ENCODE measurements at places on chromosomes 16 and 17.
A peak's percentile ranks its signal among the peaks of the same experiment; 100 is the strongest.

- DNase-seq = no peak
These were observed 29.3 kb downstream of the GINS3 start for GRCh38 chr16:58421529-58421928.

DNA sequence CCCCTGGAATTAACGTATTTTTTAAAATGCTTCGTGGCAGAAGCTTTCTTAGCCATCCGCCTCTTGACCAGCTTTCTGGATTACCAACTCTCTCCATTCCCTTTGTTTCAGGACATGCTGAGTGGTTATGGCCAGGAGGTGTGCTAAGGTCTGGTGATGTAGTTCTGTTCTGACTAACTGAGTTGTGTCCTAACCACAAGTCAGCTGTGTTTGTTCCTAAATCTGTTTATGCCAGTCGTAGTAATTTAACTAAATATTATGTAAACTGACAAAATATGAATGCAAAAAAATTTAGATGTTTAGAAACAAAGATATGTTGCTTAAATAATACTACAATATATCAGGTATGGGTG is 61.6 kb downstream of the MRTFB start:
- no peak for DNase-seq

GRCh38 chr17:82679586-82680465 is 18.7 kb downstream of the RAB40B start:
- no peak for DNase-seq

GRCh38 chr16:12417030-12417814 is 386.5 kb downstream of the CPPED1 start:
- DNase-seq = no peak

- DNase-seq = no peak
These were observed 46.1 kb downstream of the IRX5 start for GRCh38 chr16:54976651-54977200.

GRCh38 chr17:35740216-35740615 is 8.8 kb downstream of the RASL10B start:
- DNase-seq = no peak

DNA sequence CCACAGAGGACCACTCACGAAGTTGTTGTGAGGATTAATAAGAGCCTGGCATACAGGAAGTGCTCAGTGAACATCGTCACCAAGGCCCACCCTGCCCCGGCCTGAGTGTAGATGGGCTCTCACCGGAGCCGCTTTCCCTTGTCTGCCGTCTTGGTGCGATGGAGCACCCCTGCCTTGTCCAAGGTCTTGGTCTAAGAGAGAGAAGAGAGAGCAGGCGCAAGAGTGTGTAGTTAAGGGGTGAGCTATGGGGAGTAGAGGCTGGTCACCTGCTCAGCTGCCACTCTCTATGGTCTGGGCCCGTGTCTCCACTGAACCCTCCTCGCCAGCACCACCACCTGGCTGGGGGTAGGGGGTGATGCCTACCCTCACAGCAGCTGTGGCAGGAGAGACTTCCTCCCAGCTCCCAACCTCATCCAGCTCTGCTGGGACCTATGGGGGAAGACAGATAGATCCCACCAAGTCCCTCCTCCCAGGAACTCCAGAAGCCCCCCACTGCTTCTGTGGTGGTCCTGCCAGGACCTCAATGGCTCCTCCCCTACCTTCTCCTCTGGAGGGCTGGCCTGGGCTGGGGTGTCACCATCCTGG is 28.7 kb downstream of the ARHGAP27 start:
- DNase-seq = no peak

GRCh38 chr17:79272666-79273219 is 198.1 kb downstream of the ENGASE start:
- no peak for DNase-seq

- DNase-seq = no peak
These were observed 16.2 kb upstream of the PVALEF start for GRCh38 chr17:81148986-81149533.

DNA sequence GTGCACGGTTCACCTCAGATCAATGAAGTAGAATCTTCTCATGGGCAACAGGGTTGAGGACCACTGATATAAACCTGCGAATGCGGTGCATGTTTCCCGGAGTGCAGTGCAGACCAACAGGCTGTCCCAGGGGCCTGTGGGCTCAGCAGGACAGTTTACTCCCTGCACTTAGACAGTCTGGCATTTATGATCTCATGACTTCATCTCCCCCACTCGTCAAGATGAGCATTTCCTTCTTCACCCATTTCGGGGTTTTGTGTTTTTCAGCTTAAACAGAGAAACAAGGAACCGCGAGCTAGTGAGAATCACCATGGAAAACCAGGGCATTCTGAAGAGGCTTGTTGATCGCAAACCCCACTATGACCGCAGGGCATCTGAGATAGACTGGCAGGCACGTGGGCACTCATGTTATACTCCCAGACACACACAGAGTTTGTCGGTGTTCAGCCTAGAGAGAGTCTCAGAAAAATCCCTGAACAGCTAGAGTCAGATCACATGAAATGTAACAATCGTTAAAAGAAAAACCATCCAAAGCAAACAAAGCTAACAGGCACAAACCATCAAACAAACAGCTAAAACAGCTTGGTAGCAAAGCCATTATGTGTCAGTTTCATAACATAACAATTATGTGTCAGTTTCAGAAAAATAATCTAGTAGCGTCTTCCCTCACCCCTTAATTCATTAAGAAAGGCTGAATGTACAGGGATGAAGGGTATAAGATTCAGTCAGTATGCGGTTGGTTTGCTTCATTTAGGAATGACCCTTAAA is 2.9 kb downstream of the CFAP97D1 start:
- DNase-seq = no peak

DNA sequence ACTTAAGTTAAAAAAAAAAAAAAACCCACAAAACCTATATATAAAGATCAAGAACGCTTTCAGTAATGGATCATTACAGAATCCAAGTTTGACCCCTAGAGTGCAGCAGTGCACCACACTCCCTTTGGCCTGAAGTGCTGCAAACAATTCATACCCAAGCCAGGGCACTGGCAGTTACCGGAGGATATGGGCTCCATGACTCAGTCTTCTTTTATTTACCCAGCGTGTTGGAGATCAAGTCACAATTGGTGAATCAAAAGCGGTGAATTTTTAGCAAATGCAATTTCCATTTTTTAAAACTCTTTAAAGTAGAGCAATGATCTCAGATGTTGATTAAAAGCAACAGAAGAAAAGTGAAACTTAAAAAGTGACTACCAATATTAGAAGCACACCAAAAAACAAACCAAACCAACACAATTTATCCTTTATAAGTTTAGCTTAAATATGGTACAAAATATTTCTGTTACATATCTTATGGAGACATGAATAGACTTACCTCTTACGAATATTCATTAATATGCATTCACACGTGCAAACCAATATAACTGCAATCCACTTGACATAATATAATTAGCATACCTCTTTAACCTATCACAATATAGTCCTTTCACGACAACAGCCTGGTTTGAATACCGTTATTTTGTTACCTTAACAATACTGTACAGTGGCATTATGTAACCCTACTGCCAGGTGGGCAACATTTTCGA is 46.3 kb downstream of the ZNF652 start:
- peak; percentile 85 for DNase-seq

GRCh38 chr17:74484066-74484465 is 17.6 kb downstream of the CD300A start:
- no peak for DNase-seq

GRCh38 chr16:51359141-51359955 is 208.3 kb upstream of the SALL1 start:
- no peak for DNase-seq

Measured in activated CD4-positive, alpha-beta T cell treated with anti-CD3 and anti-CD28 coated beads, Interleukin-2, amount 50 U/mL, for 16 hours (primary cell).